Fibroblast of upper back skin (primary cell): ENCODE measurements at places on chromosomes 5 and 9.
A peak's percentile ranks its signal among the peaks of the same experiment; 100 is the strongest.

DNA sequence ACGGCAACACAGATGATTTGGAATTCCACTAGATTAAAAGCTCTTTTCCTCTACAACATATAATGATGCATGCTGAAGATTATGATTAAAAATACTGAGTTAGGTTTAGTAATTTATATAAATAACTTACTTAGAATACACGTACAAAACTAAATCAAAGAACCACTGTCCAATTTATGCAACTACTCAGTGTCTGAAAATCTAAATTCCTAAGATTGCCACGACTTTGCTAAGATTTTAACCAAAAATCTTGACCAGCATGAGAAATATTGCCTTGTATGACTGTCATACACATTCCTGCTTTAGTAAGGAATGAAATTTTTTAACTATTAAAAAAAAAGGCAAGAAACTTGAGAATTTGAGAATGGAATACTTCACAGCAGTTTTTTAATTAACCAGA is 292.4 kb downstream of the ZNF608 start:
- DNase-seq: peak; percentile 57

GRCh38 chr5:89694026-89694550 is 715.5 kb downstream of the CETN3 start:
- peak; percentile 39 for DNase-seq

DNA sequence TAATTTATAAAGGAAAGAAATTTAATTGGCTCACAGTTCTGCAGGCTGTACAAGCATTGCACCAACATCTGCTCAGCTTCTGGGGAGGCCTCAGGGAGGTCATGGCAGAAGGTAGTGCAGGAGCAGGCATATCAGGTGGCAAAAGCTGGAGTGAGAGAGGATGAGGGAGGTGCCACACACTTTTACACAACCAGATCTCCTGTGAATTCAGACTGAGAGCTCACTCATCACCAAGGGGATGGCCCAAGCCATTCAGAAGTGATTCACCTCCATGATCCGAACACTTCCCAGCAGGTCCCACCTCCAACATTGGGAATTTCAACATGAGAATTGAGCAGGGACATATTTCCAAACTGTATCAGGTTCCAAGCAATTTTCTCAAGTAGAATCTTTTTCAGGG is 84.7 kb upstream of the BRINP1 start:
- DNase-seq: peak; percentile 29

DNA sequence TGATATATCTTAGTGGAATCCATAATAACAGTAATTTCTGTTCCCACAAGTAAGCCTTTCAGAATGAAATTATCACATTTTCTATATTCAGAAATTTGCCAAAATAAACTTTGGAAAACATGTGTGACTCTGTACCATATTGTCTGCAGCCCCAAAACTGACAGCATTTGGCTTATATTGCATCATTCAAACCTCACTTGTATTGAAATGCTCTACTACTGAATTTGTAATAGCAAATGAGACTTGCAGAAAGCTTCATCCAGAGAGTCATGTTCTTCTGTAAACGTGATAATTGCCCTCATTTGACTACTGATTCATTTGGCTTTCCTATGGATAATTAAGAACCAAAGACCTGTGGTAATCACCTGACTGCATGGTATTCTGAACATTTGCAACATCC is 1249.5 kb upstream of the CDH18 start:
- DNase-seq: peak; percentile 58

- DNase-seq: no peak
Measured at GRCh38 chr9:21730899-21731298, 71.5 kb upstream of the MTAP start.

- no peak for DNase-seq
Measured at GRCh38 chr9:71270554-71270953, 149.1 kb upstream of the TRPM3 start.

DNA sequence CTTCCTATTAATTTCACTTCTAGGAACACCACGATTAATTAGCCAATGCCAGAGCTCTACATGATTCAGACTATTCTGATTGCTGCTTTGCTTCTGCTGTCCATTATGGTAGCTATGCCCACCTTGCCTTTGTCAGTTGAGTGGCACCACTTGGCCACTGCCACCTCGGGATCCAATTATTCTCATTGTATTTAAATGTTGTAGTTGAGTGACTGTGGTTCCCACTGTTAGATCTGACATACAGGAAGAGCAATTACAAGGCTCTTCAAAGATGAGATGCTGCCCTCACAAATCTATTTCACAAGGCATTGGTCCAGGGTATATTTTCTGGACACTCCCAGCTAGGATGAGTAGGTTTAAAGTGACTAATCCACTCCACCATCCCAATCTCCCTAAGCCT is 864.5 kb upstream of the EDIL3 start:
- no peak for DNase-seq

DNA sequence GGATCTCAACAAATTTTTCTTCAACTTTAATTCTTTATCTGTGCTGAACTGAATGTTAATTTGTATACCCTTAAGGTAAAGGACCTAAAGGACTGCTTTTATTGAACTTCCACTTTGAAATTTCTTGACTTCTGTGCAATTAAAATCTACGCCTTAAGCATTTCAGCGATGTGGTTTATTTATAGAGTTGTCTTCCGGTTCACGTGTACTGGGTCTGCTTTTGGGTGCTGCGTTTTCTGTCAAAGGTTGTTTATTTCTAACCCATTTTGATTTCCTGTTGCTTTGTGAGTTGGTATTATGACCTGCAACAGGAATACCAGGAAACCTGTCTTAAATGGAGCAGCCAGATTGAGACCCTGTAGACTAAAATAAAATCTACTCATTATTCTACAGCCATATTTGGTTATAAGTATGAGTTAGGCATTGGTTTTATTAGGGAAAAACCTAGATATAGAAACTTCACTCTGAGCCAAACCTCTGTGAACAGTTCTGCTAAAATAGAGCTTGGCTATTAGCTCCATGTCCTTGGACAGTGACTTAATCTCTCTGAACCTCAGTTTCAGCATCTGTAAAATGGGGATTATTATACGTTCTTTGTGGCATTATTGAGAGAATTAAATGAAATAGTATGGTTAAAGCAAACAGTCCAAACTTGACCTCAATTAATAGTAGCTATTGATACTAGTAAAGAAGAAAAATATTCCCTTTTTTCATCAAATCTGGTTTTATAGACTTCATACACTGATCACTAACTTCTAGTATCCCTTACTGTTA is 3.5 kb downstream of the MRRF start:
- no peak for DNase-seq

- no peak for DNase-seq
Measured at GRCh38 chr9:84493284-84493947, 152.9 kb upstream of the SLC28A3 start.

DNA sequence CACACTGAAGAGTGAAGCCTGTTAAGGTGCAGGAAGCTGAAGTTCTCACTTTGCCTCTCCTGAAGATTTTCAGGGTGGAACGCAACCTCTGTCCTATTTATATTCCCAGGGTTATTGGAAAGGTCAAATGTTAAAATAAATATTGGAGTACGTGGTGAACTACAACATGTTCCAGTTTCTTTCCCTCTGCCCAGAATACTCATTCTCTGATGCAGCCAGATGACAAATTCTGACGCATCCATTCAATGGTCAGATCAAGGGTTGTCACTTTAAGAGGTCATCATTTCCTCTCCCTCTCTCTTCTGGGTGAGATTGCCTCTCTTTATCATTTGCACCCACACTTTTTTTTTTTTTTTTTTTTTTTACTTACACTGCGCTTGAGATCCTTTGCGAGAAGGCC is 277.1 kb downstream of the BRINP1 start:
- DNase-seq: no peak

DNA sequence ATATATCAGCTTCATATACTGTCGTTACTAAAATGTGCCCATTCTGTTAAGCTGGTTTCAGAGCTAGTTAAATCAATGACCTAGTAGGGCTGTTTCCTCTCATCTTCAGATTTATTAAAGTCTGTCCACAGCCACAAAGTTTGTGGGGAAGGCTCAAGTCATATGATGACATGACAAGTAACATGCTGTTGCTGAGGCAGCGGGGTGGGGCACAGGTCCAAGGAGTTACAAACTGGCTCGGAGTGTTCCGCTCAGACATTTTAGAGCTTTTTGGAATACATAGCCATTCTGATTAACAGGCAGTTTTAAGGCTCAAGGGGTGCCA is 2.7 kb upstream of the ANP32B start:
- peak; percentile 58 for DNase-seq

DNA sequence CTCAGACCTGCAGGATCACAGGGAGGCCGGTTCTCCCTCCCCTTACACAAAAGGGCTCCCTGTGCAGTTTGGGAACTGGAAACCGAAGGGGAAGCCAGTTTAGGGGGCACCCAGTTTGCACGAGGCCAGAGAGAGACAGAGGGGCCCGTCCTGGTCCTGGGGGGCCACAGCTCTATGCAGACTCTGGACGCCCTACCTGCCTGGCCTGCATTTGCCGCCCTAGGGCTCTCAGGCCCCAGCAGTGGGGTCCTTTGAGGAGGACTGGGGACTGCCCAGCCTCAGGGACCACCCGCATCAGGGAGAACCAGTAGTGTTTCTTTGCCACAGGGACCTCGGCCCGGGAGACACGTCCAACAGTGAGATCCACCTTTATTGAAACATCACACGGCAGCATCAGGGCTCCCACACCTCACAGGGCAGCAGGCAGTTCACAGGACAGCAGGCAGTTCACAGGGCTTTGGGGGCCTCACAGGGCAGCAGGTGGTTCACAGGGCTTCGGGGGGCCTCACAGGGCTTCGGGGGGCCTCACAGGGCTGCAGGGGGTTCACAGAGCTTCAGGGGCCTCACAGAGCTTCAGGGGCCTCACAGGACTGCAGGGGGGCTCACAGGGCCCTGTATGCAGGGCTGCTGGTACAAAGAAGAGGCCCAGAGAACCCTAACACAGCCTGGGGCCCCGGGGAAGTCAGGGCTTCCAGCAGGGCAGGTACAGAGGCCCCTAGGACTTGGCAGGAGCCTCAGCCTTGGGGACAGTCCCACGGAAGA is 648 bp upstream of the NSMF start:
- no peak for DNase-seq

DNA sequence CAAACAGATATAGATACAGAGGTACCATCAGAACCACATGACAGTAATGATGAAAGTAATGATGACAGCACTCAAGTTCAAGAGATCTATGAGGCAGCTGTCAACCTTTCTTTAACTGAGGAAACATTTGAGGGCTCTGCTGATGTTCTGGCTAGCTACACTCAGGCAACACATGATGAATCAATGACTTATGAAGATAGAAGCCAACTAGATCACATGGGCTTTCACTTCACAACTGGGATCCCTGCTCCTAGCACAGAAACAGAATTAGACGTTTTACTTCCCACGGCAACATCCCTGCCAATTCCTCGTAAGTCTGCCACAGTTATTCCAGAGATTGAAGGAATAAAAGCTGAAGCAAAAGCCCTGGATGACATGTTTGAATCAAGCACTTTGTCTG is 69.2 kb downstream of the VCAN start:
- DNase-seq: no peak

- DNase-seq: peak; percentile 61
Measured at GRCh38 chr5:32908641-32909040, 197.5 kb downstream of the NPR3 start.

- peak; percentile 83 for DNase-seq
Measured at GRCh38 chr5:141846031-141846430, 32.2 kb downstream of the PCDH1 start.

GRCh38 chr5:107919361-107919760 is 248.6 kb upstream of the EFNA5 start:
- no peak for DNase-seq

DNA sequence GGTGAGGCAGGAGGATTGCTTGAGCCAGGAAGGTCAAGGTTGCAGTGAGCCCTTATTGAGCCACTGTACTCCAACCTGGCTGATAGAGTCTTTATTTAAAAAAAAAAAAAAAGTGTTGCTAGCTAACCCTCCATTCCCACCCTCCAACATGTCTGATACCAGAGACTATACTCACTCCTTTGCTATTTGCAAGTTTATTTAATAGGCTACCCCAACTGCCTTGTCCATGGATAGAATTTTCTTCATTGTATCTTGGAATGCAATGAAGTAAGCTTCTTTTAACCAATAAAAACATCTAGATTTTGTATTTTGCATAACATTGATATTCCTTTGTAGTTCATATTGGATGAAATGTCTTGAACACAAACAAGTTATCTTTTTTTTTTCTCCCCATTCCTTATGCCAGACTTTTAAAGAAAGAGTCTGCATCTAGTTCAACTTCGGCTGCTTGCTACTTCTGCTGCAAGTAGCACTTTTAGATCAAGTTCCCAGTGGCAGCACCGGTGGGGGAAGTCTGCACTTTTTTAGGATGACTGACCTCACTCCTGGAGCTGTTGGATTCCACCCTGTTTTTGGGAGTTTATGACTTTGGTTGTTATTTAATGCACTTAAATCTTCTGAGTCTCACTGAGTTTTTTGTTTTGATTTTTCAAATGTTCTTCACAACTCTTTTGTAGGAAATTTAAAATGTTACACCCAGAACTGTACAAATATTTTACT is 112.5 kb downstream of the UHRF2 start:
- peak; percentile 34 for DNase-seq

DNA sequence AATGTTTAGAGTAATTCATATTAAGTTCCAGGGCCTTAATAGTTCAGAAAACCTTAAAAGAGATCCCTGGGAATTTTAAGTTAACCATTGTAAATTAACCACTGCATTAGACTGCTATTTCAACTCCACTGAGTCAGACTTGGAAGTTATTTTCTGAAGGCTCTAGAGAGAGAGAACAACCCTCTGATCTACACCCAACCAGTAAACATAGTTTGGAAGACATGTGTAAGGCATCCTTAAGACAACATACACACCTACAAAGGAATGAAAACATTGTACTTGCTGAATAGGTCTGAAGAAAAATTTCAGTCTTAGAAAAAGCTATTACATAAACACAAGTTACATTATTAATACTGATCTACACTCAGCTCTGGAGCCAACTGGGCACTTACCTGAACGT is 158.2 kb upstream of the FST start:
- DNase-seq: no peak

DNA sequence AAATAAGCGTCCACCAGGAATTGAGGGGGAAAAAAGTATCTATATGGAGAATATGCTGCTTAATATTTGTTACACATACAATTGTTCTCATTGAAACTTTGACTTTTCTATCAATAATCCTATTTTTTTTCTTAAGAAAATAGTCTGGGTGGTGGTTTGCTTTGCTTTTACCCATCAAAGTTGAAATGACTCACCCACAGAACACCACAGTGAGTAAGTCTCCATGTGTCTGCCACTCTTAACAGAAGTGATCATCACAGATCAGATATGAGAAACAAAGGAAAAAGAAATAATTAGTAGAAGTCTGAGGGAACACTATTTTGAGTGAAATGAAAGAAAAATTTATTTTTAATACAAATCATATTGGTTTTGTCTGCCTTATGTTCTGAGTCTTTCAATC is 742.8 kb downstream of the CDH9 start:
- no peak for DNase-seq
